Smooth muscle cell of trachea (primary cell): ENCODE measurements at places on chromosomes 12 and 14. TPM values are rescaled to one million over a fixed set of nuclear protein-coding genes. Genes with fewer than 3 reads are reported as not detected.

The CELA1 gene
- not detected in 2 replicates for total RNA-seq

The CATSPERB gene
- total RNA-seq: not detected in 2 replicates

The PTPRO gene
- total RNA-seq: 1.2 and 2.3 TPM in 2 replicates

The RNASE13 gene
- not detected in 2 replicates for total RNA-seq

The OR6C2 gene
- total RNA-seq: not detected in 2 replicates

The SLC22A17 gene
- total RNA-seq: 7.4 and 28.0 TPM in 2 replicates

The DNAJC22 gene
- 1.8 and 3.3 TPM in 2 replicates for total RNA-seq

The TMPRSS12 gene
- not detected in 2 replicates for total RNA-seq

The OR4K14 gene
- not detected in 2 replicates for total RNA-seq

The MSI1 gene
- not detected in 2 replicates for total RNA-seq

The CEBPE gene
- not detected in 2 replicates for total RNA-seq

The GALNT9 gene
- total RNA-seq: 0.17 and 0.29 TPM in 2 replicates

The EGLN3 gene
- total RNA-seq: 0.29 and 0.83 TPM in 2 replicates
